Activated CD4-positive, alpha-beta T cell treated with anti-CD3 and anti-CD28 coated beads, Interleukin-2, amount 10 ng/mL, durations not matched to agents 24 days and 14 days (primary cell): ENCODE measurements at places on chromosomes 5 and 9. TPM values are rescaled to one million over a fixed set of nuclear protein-coding genes. Genes with fewer than 3 reads are reported as not detected.

The TAF1L gene
- total RNA-seq, result 0.05 TPM in 1 of 2 replicates, not detected in the other

The SPATA31A3 gene
- total RNA-seq, result not detected in 2 replicates

The PCDHGB2 gene
- 0.63 and 0.97 TPM in 2 replicates for total RNA-seq

The LOX gene
- total RNA-seq, result 0.05 TPM in 1 of 2 replicates, not detected in the other

The PFN3 gene
- total RNA-seq, result not detected in 2 replicates

The IL5 gene
- 7.0 and 7.1 TPM in 2 replicates for total RNA-seq

The WWC1 gene
- 1.1 and 2.4 TPM in 2 replicates for total RNA-seq

The ZFP37 gene
- total RNA-seq, result 0.30 and 0.33 TPM in 2 replicates

The THBS4 gene
- total RNA-seq, result 1.3 and 2.1 TPM in 2 replicates

The UNC13B gene
- total RNA-seq, result 0.47 and 0.51 TPM in 2 replicates

The PCDHGA9 gene
- 0.33 and 0.44 TPM in 2 replicates for total RNA-seq

The CSF1R gene
- total RNA-seq, result 0.14 TPM in 1 of 2 replicates, not detected in the other

The CMYA5 gene
- 0.12 and 0.14 TPM in 2 replicates for total RNA-seq

The SYNPO gene
- total RNA-seq, result not detected in 2 replicates

The HAVCR2 gene
- 70.0 and 73.1 TPM in 2 replicates for total RNA-seq

The PCDHB16 gene
- not detected in 2 replicates for total RNA-seq

The GOLGA1 gene
- 17.3 and 19.3 TPM in 2 replicates for total RNA-seq

The SHISAL2B gene
- not detected in 2 replicates for total RNA-seq

The SMIM33 gene
- 0.37 and 0.38 TPM in 2 replicates for total RNA-seq

The IRX2 gene
- not detected in 2 replicates for total RNA-seq
